Upper lobe of right lung (tissue), 1 donor: ENCODE measurements at places on chromosomes 11 and 22. TPM values are rescaled to one million over a fixed set of nuclear protein-coding genes. Genes with fewer than 3 reads are reported as not detected.

GRCh38 chr22:41541484-41541883 lies 2.8 kb downstream of the POLR3H start:
- DNase-seq = no peak
- H3K27ac ChIP-seq = no peak overlapping the region
- peaks cover 26% of the 10 kb centered on the region for H3K4me1 ChIP-seq
- H3K27me3 ChIP-seq = no peaks in the 10 kb centered on the region
- H3K36me3 ChIP-seq = peaks cover 12% of the 10 kb centered on the region

DNA sequence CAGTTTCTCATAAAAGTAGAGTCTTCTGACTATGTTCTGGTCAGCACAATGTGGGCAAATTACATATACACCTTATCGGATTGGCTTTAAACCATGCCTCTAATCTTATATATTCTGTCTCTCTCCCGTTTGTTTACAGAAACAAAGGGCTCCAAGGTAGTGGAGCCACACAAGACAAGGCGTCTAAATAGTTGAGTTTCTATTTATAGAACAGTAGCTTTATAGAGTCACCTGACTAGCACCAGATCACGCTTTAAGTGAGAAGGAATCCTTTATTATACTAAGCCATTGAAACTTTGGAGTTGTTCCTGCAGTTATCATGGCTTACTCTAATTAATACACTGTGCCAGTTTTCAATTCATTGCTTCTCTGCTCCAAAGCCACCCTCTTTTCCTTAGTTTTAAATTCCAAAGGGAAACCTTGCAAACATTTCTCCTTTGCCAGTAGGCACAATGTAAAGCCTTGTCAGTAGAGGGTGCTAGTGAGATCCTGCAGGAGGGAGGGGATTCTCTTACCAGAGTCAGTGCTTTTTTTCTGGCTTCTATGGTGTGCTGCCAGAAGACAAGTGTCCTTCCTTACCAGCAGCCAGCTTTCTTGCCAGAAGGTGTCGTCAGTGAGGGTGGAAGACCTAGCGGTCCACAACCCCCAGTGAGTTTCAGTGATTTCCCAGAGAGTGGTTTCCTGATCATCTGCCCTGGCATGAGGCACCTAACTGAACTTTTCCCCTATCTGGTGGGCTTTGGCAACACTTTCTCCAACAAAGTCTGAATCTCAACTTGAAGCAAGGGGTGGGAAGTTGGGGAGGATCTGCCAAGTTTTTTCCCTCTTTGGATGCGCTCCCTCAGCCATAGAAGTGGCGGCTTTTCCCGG lies 71.7 kb downstream of the RAB38 start:
- H3K27ac ChIP-seq = no peak overlapping the region
- H3K27me3 ChIP-seq = no peaks in the 10 kb centered on the region
- peaks cover 4% of the 10 kb centered on the region for H3K4me1 ChIP-seq
- no peaks in the 10 kb centered on the region for H3K36me3 ChIP-seq
- peak; percentile 64 for DNase-seq

Gene P4HA3
- 0.96 TPM for total RNA-seq

DNA sequence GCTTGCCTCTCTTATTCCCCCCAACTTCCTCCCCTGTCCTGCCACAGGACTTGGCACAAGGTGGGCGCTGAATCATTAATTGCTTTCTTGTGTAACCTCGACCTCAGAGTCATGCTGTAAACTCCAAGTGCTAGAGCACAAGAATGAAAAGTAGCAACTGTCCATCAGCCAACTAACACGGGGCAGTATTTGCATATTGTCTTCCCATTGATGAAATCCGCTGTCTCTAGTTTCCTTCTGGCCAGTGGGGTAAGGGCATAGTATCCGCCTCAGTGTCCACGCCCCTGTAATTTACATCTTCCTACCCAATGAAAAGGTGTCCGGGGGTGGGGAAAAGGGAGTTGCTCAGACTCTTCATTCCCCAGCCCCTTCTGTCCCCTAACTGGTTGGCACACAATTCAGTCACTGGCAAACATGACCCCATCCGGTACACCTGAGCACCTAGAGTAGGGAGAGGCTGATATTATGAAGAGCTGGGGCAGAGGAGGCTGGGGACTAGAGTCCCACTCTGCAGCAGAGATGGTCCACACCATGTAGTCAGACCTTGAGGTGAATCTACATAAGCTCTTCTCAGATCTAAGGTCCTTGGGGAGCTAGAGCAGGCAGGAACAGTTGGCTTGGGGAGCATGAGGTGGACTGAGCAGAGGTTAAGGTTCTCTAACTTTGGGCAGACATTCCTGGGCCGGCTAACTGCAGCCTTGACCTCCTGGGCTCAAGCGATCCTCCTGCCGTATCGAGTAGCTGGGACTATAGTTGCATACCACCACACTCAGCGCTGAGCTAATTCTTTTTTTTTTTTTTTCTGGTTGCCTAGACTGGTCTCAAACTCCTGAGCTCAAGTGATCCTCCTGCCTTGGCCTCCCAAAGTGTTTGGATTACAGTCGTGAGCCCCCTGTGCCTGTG lies 6.8 kb upstream of the GGA1 start:
- H3K4me1 ChIP-seq = peaks cover 1% of the 10 kb centered on the region
- H3K27me3 ChIP-seq = no peaks in the 10 kb centered on the region
- H3K27ac ChIP-seq = peak overlapping the region; percentile 17
- no peak for DNase-seq
- no peaks in the 10 kb centered on the region for H3K36me3 ChIP-seq

DNA sequence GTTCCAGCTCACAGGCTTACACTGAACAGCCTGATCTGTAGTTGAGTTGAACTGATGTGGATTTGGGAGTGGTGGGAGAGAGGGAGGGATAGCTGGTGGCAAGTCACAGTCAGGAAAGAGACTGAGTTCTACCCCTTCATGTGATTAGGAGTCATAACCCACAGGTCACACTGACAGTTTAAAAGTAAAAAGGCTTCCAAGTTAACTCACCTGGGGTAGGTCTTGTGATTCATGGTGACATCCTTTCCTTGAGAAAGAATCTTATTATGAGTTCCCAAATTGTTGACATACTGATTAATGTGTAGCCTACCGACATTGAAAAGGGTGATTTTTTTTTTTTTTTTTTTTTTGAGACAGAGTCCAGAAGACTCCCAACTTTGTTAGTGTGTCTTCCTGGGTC lies 5.4 kb downstream of the IZUMO1R start:
- no peak overlapping the region for H3K27ac ChIP-seq
- no peaks in the 10 kb centered on the region for H3K27me3 ChIP-seq
- DNase-seq = no peak
- no peak overlapping the region for H3K4me3 ChIP-seq

Gene OLFML1
- total RNA-seq = 30.6 TPM
